ENCODE measurements at places on chromosomes 1 and 21.

GRCh38 chr1:221101807-221102605 is 222.8 kb downstream of the HLX start:
- no peak for DNase-seq

DNA sequence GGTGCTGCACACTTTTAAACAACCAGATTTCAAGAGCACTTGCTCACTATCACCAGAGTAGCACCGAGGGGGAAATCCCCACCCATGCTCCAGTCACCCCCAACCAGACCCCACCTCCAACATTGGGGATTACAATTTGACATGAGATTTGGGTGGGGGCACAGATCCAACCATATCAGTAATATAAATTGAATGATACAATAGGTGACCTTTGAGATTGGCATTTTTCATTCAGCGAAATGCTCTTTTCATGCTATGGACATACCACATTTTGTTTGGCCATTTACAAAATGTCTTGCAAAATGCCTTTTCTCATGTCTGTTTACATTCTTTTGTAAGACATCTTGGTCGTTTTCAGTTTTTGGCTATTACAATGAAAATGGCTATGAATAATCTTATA is 23.9 kb downstream of the RYR2 start:
- no peak for DNase-seq

DNA sequence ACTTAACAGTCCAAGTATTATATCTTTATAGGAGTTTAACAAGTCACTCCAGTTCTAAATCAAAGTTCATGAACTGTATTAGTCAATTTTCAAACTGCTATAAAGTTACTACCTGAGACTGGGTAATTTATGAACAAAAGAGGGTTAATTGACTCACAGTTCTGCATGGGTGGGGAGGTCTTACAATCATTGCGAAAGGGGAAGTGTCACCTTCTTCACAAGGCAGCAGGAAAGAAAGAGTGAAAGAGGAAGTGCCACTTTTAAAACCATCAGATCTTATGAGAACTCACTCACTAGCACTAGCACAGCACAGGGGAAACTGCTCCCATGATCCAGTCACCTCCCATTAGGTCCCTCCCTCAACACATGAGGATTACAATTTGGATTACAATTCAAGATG is 70.0 kb downstream of the CLCA4 start:
- DNase-seq = peak; percentile 29

- DNase-seq = no peak
These were observed 58.8 kb upstream of the KDM4A start for GRCh38 chr1:43591181-43591580.

- no peak for DNase-seq
These were observed 82.4 kb downstream of the PLXNA2 start for GRCh38 chr1:208161656-208162375.

DNA sequence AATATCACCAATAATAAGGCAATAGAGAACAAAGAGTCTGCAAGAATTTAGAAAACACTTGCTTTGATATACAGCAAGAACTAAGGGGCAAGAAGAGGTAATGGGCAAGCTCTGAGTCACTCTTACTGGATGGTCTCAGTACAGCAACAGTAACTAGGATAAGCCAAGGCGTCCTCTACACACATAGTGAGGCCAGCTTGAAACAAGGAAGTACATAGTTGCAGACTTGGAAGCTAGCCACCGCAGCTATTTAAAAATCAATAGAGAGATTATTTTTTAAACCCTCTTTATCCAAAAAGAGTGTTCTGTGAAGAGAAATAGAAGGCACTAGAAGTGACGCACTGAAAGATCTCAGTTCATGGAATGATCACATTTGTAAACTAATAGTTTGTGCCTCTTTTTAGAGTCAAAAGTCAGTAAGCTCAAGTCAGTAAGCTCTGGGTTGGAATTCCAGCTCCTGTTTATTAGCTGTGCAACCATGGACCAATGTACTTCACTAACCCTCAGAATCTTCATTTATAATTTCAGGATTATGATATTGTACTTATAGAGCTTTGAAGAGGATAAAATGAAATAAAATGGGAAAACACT is 118.6 kb downstream of the AKT3 start:
- DNase-seq = no peak

GRCh38 chr1:151680391-151680790 is 36.2 kb downstream of the CELF3 start:
- DNase-seq = no peak

Data from CD4-positive, alpha-beta T cell treated with Interleukin-4 for 1 hour (primary cell).